Stimulated activated CD4-positive, alpha-beta T cell treated with anti-CD3 and anti-CD28 coated beads, TNF-alpha, amount 100 ng/mL, for 1 hour (primary cell): ENCODE measurements at places on chromosomes 2 and 18.

GRCh38 chr2:132671151-132671835 is 1.3 kb upstream of the LYPD1 start:
- DNase-seq, result no peak

- DNase-seq, result no peak
Observed at GRCh38 chr2:174328114-174328960, 6.4 kb upstream of the SP9 start.

DNA sequence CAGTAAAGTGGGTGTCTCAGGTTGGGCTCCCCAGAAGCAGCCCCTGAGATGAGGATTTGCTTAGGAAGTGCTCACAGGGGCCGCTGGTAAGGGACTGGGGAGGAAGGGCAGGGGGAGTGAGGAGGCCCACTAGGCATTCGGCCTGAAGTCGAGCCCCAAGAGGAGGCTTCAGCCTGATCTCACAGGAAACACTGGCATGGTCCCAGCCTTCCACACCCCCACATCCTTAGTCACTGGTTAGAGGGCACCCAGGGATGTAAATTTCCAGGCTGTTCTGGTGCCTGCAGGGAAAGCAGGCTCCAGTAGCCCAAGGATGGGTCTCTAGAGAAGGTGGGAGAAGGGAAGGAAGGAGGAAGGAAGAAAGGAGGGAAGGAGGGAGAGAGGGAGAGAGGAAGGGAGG is 22.4 kb upstream of the KCNK3 start:
- DNase-seq, result no peak

DNA sequence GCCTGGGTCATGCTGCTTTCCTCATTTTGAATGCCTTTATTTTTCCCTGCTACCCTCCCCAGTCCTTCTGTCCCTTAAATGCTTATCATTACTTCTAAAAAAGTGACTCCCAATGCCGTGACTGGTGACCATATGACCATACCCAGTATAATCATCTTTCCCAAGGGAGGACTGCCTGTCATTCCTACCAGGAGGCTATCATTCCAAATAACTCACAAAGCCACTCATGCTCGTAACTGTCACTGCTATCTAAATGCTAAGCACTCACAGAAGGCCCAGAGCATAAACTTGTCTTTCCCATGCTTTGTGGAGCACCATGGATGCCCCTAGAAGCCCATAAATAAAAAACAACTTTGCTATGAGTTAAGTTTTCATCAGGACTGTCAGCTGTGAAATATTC is 38.7 kb upstream of the CREB1 start:
- DNase-seq, result no peak

GRCh38 chr2:138359532-138359931 is 142.0 kb upstream of the SPOPL start:
- DNase-seq, result no peak

DNA sequence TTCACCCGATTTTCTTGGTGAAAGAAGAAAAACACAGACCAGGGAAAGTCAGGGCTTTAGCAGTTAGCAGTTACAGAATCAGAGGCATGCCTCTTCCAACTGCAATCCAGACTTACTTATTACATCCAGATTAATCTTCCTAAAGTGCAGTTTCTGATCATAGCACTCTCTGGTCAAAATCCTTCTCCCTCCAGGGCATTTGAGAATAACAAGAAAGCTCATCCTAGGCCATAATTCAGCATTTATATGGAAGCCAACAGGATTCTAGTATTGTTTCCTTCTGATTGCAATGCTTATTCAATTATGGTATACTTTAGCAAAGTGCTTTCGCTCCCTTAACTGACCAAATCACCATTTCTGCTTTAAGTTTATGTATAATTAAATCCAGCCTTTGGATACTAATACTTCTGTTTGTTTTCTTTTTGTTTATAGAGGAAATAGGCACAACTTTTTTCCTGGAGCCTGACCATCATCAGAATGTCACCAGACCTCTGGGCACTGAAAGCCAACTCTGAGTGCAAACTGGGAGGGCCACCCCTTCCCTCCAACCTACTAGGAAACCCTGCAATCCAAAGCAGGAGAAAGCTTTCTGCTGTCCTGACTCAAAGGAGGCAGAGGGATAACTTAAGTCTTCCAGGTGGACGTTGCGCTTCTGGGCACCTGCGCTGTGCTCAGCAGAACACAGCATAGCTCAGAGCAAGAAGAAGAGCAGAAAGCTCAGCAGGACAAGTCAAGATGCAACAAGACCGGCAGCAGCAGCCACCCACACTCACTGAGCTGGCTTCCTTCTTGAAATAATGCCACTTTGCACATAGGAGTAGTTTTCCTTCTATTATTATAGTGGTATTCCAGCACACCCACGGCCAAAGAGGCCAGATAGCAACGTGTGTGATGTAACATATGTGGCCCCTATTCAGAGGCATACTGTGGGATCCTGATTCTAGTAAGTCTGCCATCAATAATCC is 99.3 kb downstream of the STK39 start:
- no peak for DNase-seq

GRCh38 chr2:72974436-72974754 is 57.1 kb downstream of the EMX1 start:
- DNase-seq, result no peak

DNA sequence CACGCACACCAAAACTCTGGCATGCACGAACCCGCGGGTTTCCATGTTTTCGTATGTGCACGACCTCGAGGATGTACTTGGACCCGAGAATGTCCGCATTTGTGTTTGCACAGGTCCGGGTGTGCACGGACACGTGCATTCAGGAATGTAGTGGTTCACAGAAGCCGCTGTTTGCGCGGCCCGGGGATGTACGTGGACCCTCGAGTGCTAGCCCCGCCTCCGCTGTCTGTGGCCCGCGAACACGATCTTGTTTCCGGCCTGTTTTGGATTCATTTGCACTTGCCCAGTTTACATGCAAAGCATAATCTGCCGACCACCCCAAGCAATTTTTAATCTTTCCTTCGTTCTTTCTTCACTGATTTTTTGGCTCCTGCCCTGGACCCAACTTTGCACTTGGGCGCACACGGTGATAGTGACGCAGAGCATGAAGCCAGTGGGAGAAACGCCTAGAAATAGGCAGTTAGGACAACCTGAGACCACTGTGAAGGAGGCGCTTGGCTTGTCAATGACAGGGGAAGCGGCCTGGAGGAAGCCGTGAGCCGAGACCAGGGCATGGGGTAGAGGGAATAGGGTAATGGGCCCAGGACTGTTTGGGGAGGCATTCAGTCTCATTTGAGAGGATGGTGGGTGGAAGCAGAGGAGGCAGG is 45.4 kb upstream of the PTMA start:
- no peak for DNase-seq

GRCh38 chr18:73535189-73535588 is 612.4 kb downstream of the FBXO15 start:
- DNase-seq, result no peak

DNA sequence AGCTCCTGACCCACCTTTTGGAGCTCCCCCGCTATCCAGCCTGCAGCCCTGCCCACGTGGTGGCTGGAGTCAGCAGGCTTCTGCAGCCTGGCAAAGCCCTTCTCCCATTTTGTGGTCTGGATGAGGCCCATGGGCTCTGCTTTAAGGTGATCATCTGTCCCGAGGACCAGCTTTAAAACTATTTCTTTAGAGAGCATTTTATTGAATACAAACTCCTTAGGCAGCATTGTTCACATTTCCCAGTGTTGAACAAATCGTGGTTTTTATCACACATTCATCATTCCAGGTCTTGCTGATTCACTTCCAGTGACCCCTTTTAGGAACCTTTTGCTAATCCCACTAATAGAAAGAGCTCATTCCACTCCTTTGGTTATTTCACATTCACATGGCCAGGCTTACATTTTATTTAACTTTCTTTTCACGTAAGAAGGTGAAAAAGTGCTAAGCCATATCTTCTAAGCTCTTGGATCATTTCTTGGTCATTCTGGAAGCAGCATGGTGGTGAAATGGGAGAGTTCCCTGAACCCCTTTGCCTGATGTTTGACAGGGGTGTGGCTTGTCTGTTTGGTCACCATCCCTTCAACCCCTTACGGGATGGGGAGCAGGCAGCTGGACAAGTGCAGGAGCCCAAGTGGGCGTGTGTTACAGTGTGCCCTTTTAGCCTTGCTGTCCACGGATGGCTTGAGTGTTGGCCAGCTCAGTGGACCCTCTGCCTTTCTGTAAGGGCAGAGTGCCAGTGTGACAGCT is 80.4 kb upstream of the RAPGEF4 start:
- DNase-seq, result no peak

- DNase-seq, result no peak
Observed at GRCh38 chr2:98310010-98310409, 36.2 kb upstream of the CNGA3 start.

GRCh38 chr2:200321780-200322534 is 15.5 kb downstream of the SPATS2L start:
- no peak for DNase-seq

- no peak for DNase-seq
Observed at GRCh38 chr2:16588565-16588964, 77.1 kb downstream of the CYRIA start.

GRCh38 chr2:102792568-102793208 is 30.9 kb downstream of the TMEM182 start:
- DNase-seq, result no peak

GRCh38 chr2:121400201-121400600 is 115.2 kb upstream of the TFCP2L1 start:
- DNase-seq, result no peak

DNA sequence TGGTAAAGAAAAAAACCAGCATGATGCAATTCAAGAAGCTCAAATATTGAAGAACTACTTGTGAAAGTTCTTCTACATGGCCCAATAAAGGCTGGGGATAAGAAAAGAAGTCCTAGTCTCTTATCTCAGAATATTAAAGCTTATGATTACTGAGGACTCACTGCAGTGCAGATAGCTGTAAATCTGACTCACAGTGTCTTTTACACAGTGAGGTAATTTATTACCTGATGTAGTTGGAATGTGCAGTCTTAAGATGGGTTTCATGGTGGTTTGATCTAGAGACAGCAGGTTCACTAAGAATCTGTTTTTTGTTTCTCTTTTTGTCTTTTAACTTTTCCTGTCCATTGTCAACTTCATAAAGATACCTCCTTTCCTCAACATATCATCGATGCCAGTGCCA is 484.0 kb upstream of the MAP2 start:
- no peak for DNase-seq

- no peak for DNase-seq
Observed at GRCh38 chr2:30371028-30371689, 75.9 kb upstream of the LCLAT1 start.

DNA sequence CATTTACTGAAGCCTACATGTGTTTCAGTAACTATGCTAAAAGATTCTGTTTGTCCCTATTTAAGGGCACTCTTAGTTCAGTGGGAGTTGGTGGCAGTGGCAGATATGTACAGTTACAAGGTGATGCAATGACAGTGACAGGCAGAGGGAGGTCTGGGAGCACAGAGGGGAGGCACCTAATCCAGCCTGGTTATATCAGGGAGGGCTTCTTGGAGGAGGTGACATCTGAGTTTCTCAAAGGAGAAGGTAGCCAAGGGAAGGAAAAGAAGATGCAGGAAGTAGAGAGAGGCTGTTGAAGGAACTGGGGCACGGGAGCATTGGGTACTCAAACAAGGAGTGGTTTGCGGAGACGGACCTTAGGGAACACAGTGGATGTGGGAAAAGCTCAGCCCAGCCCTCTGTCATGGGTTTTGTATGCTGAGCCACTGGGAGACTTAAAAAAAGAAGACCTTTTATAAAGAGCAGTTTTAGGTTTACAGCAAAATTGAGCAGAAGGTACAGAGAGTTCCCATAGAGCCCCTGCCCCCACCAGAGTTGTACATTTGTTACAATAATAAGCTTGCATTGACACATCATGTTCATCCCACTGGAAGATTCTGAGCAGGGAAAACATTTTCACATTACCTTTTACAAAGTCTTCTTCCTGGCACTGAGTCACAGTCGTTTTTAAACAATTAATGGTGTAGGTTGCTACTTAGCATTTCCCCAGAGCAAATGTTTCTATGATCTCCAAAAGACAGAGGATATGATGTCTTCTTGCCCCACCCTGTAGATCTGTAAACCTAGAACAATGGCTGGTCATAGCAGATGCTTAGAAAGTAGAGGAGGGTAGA is 83.0 kb upstream of the TAF1B start:
- DNase-seq, result no peak

DNA sequence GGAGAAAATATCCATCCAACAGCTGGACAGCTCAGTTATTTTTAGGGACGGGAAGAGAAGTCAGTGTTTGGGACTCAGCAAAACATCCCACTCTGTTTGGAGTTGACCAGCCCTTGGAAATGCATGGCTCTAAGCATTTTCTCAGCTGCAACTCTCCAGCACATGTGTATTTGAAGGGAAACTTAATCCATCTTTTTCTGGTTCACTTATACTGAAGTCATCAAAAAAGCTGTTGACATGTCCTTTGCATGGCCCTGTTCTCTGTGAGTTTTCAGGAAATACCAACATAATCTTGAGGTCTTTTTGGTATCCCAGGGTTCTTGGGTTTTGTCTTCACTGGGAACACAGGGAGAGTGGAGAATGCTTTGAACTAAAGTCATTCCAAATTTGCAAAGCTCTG is 91.9 kb upstream of the CELF4 start:
- DNase-seq, result no peak

DNA sequence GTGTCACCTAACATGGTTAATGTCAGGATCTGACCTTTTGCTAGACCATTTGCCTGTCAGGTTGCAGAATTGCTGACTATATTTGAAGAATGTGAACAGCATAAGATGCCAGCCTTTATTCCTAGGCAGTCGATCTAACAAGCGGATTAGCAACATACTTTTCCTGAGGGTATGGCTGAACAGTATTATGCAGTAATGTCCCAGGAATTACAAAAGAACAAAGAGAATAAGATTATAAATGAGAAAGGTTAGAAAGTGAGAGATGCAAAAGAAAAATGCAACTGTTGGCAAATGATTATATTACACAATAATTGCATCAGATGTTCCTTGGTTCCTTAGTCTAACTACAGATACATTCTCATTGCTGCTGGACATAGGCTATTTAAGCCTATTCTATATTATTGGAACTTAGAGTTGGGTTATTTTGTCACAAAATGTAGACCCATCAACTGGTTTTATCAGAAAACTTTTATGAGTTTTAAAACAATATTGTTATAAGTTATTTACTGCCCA is 647.1 kb upstream of the CRIM1 start:
- no peak for DNase-seq

DNA sequence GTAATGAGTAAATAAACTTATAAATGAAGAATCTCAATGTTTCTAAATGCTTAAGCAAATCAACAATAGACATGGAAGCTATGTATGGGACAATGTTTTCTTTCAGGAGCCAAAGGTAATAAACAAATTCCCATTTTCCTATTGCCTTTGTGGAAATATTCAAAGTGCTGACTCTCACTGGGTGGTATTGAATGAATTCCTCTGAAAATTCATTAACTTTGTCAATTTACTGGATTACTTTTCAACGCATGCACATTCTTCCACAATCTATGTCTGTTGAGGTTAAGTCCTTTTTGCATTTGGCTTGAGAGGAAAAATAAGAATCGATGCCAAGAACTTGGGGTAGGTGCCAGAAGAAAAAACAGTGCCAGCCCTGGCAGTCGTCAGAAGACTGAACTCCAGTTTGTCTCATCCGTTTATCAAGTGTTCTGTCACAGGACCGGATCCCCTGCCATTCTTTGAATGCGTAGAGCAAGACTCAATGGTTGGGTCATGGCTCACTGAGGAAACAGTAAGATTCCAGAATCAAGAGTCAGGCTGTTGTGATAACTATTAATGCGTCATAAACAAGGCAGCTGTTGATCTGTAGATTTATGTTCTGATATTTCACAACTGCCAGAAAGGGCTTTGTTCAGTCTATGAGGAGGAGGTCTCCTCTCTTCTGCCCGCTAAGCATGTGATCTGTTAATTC is 133.3 kb downstream of the GFPT1 start:
- DNase-seq, result no peak
